ENCODE measurements at places on chromosomes 7 and 10.

DNA sequence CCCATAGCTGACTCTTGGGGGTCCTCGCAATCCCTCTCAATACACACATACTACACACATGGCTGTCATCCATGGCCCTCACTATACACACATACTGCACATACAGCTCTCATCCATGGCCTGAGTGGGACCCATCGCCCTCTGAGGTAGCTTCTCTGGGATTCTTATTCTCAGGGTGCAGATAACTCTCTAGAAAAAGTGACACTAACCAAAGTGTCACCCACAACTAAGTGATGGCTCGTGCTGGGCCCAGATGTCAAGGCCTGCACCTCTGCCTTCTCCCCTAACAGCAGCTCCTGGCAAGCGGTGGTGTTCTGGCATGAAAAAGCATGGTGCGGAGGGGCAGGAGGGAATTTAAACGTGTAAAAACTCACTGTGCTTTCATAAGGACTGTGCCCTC lies 62.7 kb upstream of the ZPBP start:
- no peak for DNase-seq

DNA sequence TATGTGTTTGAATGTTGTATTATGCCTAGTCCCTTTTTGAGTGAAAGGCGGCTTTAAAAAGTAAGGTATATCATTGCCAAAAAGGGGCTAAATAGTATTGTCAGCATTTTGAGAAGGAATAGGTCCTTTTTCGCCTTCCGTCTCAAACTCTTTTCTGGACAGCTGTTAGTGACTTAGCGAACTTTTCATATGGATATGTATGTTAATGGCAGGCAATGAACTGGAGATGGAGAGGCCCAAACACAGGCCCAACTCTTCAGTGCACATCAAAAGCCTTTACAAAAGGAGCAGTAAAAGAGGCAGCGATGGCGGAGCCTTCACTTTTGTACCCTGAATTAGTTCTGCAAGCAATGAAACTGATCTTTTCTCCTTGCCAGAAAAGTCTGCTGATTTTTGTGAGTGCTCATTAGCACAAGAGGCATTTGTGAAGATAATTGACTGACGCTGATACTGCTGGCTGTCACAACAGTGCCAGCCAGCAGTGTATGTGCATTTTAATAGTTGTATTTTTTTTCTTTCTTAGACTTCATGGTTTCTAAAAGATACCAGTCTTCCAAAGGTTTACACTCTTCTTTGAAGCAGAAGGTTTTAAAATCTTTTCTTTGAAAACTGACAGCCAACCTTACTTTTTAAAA lies 243.7 kb upstream of the SP8 start:
- no peak for DNase-seq

DNA sequence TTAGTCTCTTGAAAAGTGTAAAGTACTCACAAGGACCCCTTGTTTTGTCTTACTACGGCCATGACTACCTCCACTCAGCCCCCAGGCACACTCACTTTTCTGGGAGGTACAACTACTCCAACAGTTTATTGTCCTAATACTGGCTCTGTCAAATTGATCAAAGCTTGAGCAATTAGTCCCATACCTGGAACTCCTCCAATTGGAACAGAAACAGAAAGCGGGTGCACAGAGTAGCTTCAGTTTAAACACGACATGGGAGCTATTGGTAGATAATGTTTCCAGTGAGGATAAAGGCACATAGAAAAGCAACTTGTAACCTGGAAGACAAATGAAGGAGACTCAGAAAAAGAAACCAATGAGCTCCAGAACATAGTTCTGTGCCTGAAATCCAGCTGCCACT lies 7.7 kb upstream of the GPR37 start:
- DNase-seq, result no peak

- DNase-seq, result no peak
Observed at GRCh38 chr7:66265566-66265965, 60.4 kb downstream of the TPST1 start.

DNA sequence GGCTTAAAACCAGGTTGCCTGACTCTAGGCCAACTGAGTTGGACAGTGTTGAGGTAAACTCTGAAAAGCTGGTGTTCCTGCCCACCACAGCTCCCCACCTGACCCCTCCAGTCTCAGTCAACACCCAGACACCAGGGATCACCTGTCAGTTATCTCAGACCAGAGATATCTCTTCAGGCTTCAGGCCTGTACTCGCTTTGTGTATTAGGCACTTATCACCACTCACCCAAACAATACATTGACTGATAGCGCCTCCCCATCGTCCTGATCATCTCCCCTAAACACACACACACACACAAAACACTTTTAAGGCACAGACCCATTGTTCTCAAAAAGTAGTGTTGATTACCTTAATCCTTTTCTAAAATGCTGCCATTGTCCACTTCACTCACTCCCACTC lies 111.5 kb downstream of the PLCE1 start:
- no peak for DNase-seq
